ENCODE measurements at places on chromosomes 1 and 21.

DNA sequence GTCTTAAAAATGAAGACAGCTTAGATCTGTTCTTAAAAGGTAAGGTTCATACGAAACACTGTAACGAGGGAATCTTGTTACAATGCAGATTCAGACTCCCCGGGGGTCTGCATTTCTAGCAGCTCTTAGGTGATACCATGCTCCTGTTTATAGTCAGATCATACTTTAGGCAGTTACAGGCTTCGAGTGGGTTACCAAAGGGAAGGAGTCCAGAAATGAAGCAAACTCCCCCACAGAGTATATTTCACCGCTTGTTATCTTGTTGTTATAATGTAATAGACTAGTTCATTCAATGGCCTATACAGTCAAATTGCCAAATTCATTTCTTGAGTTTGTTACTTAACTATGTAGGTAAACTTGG lies 601.1 kb downstream of the USP25 start:
- no peak for DNase-seq

GRCh38 chr1:18765725-18766124 lies 93.7 kb downstream of the TAS1R2 start:
- DNase-seq: no peak

DNA sequence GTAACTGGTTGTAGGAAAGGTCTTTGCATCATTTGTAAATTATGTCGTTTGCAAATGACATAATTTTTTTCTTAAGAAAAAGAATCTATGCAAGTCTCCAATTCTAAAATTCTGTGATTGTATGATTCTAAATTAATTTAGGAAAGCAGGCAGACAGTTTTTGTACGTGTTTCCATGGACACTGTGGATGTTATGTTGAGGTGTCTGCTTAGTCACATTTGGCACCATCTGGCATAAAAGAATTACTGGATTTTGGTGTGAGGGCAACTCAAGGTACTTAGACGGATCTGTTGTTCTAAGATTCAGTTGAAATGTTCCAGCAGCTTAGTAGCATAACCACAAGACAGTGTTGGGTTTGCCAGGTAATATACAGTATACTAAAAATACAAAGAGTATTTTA lies 42.5 kb downstream of the C1orf21 start:
- DNase-seq: no peak

GRCh38 chr1:111062624-111063023 lies 77.3 kb downstream of the DRAM2 start:
- no peak for DNase-seq

- no peak for DNase-seq
Measured at GRCh38 chr1:60894741-60895140, 187.6 kb upstream of the NFIA start.
